ENCODE measurements at places on chromosomes 16 and 17.

DNA sequence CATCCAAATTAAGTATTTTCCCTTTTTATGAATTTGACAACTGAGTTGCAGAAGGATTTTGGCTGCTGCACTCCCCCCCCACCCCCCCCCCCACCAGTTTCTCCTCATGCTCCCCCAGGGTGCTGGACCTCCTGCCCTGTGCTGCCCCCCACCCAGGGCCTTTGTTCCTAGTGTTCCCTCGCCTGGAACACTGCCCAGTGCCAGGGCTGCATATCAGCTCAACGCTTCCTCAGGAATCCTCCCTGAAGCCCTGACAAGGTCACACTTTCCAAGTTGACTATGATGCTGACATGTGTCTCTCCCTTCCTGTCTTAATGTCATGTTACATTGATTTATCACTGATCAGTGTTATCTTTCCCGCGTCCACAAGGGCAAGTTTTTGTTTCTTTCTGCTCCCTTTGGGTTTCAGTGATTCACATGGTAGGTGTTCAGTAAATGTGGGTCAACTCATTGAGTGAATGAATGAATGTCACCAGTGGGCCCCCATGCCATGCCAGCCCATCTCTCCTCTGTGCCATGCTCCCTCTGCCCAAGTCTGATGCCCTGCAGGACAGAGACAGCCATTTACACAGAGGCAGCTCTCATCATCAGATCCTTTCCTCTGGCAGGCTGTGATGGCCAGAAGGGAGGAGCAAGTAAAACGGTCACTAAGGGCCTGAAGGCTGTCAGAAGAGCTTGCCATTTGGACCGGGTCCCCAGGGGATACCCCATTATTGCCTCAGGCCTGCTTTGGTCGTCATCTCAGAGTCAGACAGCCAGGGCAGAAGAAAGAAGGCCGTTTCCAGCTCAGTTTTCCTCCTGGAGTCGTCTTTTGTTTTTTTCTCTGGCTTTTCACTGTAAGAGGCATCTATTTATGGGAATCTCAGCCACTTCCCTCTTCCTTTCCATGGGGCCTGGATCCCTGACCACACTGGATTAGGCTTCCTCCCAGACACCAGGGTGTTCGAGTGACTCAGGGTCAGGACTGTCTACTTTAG is 386.2 kb downstream of the SNX29 start:
- DNase-seq = no peak

GRCh38 chr17:81808778-81809555 is 5.0 kb downstream of the GCGR start:
- no peak for DNase-seq

GRCh38 chr16:78002915-78003538 is 19.3 kb upstream of the CLEC3A start:
- peak; percentile 84 for DNase-seq

- DNase-seq = no peak
Observed at GRCh38 chr17:8448310-8448709, 12.6 kb downstream of the NDEL1 start.

DNA sequence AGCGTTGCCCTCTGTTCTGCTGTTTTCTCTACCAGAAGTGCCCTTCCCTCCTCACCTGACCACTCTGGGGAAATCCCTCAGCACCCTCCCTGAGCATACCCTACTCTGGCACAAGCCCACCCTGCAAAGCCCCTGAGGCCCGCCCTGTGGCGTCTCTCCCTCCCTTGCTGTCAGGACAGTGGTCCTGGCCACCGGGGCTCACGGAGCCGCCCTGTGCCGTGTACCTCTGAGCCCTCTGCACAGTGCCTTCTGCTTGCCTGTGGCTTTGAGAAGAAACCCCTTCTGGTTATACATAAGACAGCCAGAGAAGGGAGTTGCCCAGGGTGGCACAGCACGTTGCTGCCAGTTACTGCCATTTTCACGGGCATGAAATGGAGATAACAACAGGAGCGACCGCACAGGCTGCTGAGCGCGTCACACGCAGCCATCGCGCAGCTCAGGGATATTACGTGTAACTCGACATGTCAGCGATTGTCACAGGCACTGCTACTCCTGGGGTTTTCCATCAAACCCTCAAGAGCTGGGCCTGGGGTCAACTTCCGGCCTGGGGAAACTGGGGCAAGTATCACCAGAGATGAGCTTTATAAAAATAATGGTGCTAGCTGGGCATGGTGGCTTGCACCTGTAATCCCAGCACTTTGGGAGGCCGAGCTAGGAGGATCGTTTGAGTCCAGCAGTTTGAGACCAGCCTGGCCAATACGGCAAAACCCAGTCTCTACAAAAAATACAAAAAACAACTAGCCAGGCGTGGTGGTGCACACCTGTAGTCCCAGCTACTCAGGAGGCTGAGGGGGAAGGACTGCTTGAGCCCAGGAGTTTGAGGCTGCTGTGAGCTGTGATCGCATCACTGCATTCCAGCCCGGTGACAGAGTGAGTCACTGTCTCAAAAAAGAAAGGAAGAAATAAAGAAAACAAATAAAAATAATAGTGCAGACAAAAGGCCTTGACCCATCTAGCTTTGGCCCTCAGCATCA is 14.8 kb downstream of the SCGB1C2 start:
- no peak for DNase-seq

- no peak for DNase-seq
Observed at GRCh38 chr17:57432507-57433277, 176.4 kb downstream of the MSI2 start.

GRCh38 chr16:15539197-15539596 is 103.8 kb downstream of the MARF1 start:
- DNase-seq = no peak
